ENCODE measurements at places on chromosomes 1 and 21. TPM values are rescaled to one million over a fixed set of nuclear protein-coding genes. Genes with fewer than 3 reads are reported as not detected.

DNA sequence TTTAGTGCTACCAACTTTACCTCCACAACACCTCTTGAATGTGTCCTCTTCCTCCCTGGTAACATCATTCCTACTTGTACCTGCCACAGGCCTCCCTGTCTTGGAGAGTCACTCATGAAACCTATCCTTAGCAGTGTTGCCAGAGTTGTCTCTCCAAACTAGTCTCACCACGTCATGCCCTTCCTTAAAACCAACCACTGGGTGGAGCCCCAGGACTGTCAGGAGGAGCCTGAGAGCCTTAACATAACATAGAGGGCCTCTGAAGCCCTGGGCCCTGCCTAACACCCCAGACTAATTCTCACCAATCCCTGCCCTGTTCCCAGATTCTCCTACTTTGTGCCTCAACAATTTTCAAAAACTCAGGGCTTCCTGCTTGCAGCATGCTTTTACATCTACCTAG, 65.3 kb downstream of the ZNF697 start:
- DNase-seq, result peak; percentile 6

The KISS1 gene
- 0.69 TPM for total RNA-seq

The ABCG1 gene
- 19.2 TPM for total RNA-seq

GRCh38 chr1:162688521-162688920, 56.3 kb downstream of the DDR2 start:
- no peak for DNase-seq

DNA sequence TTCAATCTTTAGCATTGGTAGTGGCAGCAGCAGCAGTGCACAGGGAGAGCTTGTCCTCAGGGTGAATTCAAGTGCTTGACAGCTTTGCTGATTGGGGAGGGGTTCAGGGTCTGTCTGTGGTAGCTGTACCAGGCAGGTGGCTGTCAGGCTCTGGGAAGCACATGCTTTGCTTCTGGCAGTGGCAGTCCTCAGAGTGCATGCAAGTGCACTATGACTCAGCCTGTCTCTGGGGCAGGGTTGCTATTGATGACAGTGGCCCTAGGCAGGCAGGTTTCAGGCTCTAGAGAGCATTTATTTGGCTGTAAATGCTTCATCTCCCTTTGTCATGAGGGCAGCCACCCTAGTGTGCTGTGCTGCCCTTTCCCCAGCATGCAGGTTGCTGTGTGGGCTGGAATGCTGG, 251.9 kb upstream of the LRRC7 start:
- DNase-seq, result no peak

The AMY1B gene
- total RNA-seq, result not detected

DNA sequence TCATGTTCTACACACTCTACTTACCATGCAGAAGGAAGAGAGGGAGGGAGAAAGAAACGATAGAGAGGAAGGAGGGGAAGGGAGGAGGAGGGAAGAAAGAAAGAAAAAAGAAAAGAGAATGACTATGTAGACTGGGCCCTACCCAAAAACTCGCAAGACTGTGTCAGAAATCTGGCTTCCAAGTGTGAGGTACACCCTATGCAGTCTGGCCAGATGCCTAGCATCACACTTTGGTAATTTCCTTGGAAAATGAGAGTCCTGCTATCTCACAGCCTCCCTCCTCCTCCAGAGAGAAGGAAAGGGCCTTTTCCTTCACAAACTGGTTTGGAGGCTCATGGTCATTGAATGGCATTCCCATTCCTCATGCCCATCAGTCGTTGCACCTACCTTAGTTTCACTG, 86.4 kb upstream of the LRRC8D start:
- no peak for DNase-seq

DNA sequence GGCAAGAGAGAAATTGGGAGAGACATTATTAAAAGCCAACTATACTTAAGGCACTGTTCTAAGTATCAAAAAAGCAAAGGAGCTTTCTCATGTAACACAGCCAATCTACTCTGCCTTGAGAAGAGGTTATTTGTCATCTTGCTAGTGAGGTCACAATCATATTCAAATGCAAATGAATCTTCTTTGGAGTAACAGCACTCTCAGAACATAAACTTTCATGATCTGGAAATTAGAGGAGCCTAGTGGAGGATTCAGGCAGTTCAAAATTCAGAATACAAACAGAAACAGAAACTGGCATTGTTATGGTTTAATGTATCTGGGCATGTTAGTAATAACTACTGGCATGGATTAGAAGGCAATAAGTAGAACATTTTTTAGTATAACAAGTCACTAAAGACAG, 57.4 kb downstream of the ARID4B start:
- DNase-seq, result peak; percentile 56

The GPR89A gene
- 24.9 TPM for total RNA-seq

The L1TD1 gene
- total RNA-seq, result 1.5 TPM

DNA sequence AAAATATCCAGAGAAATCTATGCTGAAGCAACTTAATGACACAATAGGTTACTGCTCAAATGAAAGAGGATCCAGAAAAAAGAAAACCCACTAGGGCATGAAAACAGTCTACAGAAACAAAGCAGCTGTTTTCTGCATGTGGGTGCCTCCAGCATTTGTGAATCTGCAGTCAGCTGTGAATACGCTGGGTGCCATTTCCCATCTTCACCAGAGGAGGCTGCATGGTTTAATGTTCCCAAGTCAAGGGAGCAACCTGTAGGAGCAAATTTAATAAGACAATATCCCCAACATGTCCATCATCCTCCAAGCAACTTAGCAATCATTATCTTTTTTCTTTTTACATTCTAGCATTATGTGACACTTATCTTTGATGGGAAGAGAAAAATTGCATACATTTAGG, 396.6 kb downstream of the BRINP2 start:
- DNase-seq, result no peak

The AADACL4 gene
- 0.79 TPM for total RNA-seq

DNA sequence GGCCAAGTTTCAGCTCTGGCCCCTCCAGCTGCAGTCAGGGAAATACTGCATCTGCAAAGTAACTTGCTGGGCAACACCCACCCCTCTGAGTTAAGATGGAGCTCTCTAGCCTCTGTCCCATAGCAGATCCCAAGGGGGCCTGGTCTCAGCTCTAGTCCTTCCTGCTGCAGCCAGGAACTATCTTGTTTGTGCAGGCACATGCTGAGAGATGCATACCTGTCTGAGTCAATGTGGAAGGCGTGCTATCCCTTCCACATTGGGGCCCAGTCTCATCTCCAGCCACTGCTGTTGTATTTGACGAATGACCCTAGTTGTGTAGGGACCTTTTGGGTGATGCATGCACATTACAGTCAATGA, 76.4 kb downstream of the CTH start:
- no peak for DNase-seq

DNA sequence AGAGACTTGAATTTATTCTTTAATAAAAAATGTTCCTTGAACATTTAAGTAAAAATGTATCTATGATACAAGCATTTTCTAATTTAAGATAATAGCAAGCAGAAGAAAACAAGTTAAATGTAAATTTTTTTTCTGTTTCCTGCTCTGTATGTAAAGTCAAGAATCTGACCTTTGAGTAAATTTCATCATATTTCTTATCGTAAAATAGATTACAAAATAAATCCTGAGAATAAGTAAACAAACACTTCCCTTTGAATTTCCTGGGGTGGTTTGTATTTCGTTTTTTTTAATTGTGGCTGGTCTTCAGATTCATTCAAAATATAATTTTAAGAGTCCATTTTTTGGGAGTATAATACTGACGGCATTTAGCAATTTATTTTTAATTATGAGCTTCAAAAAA, 77.6 kb downstream of the POU2F1 start:
- no peak for DNase-seq

GRCh38 chr1:236947794-236948193, 56.4 kb downstream of the MT1HL1 start:
- no peak for DNase-seq

GRCh38 chr1:106912131-106912530, 144.3 kb upstream of the PRMT6 start:
- no peak for DNase-seq

- DNase-seq, result no peak
These were observed 11.7 kb downstream of the SLC35E2B start for GRCh38 chr1:1680912-1681273.

GRCh38 chr1:174999936-175000696, at the start of gene CACYBP:
Gene CACYBP (plus strand): TSS chr1:174999947. CDS start chr1:175000181, 234 bp downstream.
- DNase-seq, result peak; percentile 38

DNA sequence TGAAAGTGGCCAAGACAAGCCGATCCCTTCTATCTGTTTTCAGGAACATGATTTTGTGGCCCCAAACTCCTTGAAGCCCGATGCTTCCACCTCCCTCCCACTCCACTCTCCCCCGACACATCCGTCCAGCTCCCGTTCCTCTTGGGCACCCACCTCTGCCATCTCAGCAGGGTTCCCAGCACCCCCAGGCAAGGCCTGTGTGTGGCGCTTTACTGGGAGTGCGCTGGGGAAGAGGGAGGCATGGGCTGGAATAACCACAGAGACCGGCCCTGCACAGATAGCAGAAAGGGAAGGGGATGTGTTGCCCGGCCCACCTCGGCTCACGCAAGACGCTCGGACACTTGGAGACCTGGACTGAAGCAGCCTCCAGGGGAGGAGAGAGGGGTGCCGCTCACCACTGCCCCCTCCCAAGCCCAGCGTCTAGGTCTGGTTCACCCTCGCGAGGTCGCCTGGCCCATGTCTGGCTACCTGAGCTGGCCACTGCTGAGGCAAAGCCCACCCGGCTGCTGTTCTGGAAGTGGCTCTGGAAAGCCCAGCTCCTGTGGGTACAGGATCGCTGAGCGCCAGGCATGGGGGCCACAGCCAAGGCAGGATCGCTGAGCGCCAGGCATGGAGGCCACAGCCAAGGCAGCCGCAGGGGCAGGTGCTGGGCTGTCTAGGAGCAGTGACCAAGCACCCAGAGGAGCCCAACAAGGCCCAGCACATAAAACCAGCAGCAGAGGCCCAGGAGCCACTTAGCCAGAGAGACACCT, 23.8 kb upstream of the COL18A1 start:
- no peak for DNase-seq

The CORT gene
- 0.49 TPM for total RNA-seq

DNA sequence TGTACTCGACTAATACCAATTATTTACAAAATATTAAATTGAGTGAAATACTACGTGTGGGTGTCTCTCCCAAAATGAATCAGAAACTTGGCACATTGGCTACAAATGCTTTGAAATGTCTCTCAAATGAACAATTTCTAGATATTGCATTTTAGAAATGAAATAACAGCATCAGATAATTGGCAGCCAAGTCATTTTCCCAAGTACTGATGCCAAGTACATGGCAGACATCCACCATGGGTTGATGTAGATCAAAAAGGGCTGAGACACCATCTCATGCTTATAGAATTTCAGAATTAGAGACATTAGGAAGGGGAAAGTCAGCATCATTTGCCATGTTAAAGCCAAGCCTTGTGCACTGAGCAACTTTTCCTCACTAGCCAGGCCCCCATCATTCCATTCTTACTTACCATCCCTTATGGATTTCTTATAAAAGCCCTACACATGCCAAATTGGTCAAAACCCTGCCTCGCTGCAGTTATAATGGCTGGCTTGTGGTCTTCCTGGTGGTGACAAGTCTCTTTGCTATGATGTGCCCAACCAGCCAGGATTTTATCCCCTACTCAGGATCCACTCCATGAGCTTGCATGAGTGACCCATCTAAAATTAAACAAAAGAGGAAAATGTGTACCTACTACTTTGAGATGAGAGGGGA, 73.1 kb downstream of the GREM2 start:
- peak; percentile 7 for DNase-seq

GRCh38 chr1:157157501-157158190, 19.5 kb upstream of the ETV3 start:
- no peak for DNase-seq

GRCh38 chr1:25031601-25031965, 101.5 kb upstream of the RUNX3 start:
- DNase-seq, result no peak

The CTSE gene
- 0.20 TPM for total RNA-seq

GRCh38 chr1:31752952-31753475, 11.1 kb downstream of the ADGRB2 start:
- DNase-seq, result no peak

The HSD11B1 gene
- total RNA-seq, result 1.6 TPM

The TBCE gene
- 25.8 TPM for total RNA-seq

GRCh38 chr1:220682901-220683576, 7.1 kb upstream of the C1orf115 start:
- DNase-seq, result no peak

The SLC5A9 gene
- 1.5 TPM for total RNA-seq

The KCNE2 gene
- 0.69 TPM for total RNA-seq

GRCh38 chr1:21537511-21537931, 28.3 kb downstream of the ALPL start:
- no peak for DNase-seq

The CLDN17 gene
- 1.1 TPM for total RNA-seq

DNA sequence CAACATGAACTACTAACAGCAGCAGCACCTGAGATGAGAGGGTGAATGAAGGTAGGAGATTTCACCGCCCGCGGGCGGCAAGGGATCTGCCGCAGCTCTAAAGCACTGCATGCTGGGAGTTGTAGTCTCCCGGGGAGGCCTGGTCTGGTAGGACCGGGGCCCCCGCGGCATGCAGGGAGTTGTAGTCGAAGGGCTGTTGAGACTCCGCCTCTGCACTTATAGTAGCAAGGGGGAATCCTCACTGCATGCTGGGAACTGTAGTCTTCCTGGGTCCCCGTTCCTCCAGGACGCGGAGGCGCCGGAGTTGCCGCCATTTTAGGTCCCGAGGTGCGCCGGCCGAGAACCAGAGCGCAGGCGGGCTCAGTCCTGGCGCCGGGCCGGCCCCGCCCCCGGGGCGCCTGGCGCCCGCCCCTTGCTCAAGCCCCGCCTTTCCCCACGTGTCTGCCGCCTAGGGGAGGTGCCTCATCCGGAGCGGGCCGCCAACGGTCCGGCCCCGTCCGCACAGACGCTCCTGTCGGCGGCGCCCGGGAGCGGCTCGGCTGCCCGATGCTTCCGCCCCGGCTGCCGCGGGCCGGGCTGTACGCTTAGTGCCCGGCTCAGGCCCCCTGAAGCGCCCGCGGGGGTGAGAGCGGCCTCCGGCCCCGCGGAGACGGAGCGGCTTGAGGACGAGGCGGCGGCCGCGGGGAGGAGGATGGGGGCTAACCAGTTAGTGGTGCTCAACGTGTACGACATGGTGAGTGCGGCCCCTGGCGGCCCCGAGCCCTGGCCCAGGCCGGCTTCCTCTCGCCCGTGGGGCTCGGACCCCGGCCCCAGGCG, at the start of gene DESI2:
Gene DESI2, plus strand, starts transcription at position 504 of the 816 bp plus-strand sequence. Its CDS starts 188 bp downstream, at position 692.
- DNase-seq, result peak; percentile 99

- peak; percentile 83 for DNase-seq
These were observed 11.6 kb downstream of the LMNA start for GRCh38 chr1:156126043-156126629.

The CHI3L2 gene
- 5.5 TPM for total RNA-seq

The TRIM46 gene
- total RNA-seq, result 0.20 TPM

The LDLRAD2 gene
- total RNA-seq, result 0.10 TPM

The APCS gene
- total RNA-seq, result not detected

- DNase-seq, result no peak
These were observed 86.3 kb downstream of the LHX9 start for GRCh38 chr1:198003468-198003867.

GRCh38 chr1:212515329-212515760, 82.6 kb downstream of the NENF start:
- no peak for DNase-seq

DNA sequence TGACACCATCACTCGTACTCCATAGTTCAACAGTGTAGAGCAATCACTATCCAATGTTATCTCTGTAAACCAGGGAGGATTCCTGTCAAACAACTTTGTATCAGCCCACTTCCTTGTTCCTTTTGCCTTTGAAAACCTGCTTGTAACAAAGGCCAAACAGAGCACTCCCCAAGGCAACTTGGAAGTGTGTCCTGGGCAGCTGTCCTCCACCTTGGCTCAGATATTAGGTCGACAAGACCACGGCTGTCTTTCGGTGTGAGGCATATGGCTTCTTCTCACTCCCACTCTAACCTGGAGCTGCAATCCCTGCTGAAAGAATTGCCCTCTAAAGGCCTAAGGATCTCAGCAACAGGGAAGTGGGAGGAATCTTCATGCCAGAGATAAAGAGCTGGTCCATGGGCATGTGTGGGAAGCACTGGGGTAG, 66.7 kb downstream of the ITPKB start:
- DNase-seq, result no peak

The DDX20 gene
- 12.8 TPM for total RNA-seq

The OR2L5 gene
- total RNA-seq, result not detected

Data from skin of body (tissue), 3 donors.